HFFc6 (cell line): ENCODE measurements at places on chromosomes 6 and 20. TPM values are rescaled to one million over a fixed set of nuclear protein-coding genes. Genes with fewer than 3 reads are reported as not detected.

Gene FOXF2
- 15.4 to 31.1 TPM (median 16.5 TPM) in 3 replicates for total RNA-seq

Gene TSBP1
- not detected in 3 replicates for total RNA-seq

Gene VWA7
- total RNA-seq = 0.23 to 0.84 TPM (median 0.66 TPM) in 3 replicates

Gene CD24
- total RNA-seq = not detected in 3 replicates

Gene DEF6
- total RNA-seq = 3.7 to 4.0 TPM (median 4.0 TPM) in 3 replicates

Gene SSTR4
- total RNA-seq = not detected in 3 replicates

GRCh38 chr6:111865909-111866546 is 7.2 kb downstream of the FYN start:
- H3K27me3 ChIP-seq = no peaks in the 10 kb centered on the region; the same call in 1 of the 2 replicates
- DNase-seq = no peak
- H3K27ac ChIP-seq = no peak overlapping the region
- H3K36me3 ChIP-seq = no peaks in the 10 kb centered on the region
- no peak overlapping the region for H3K4me3 ChIP-seq
- peaks cover 28% of the 10 kb centered on the region for H3K4me1 ChIP-seq

DNA sequence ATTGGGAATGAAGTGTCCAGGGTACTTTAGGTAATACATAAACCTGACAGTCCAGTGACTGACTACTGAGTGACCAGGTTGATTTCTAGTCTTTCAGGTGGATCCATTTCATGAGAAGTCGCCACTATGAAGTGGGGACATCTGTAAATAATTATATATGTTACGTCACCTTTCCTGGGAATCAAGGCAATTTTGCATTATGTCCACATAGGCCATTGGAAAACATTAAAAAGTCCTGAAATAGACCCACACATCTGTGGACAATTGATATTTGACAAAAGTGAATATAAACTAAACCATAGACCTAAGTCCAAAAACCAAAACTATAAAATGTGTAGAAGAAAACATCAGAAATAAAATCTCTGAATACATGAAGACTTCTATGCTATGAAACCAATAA is 231.5 kb downstream of the C6orf118 start:
- no peaks in the 10 kb centered on the region for H3K4me1 ChIP-seq
- no peaks in the 10 kb centered on the region for H3K36me3 ChIP-seq
- no peak overlapping the region for H3K27ac ChIP-seq
- no peak overlapping the region for H3K4me3 ChIP-seq
- H3K27me3 ChIP-seq = no peaks in the 10 kb centered on the region; the same call in none of the 2 replicates
- DNase-seq = no peak

- no peak overlapping the region for H3K27ac ChIP-seq
- no peaks in the 10 kb centered on the region for H3K36me3 ChIP-seq
- no peaks in the 10 kb centered on the region for H3K4me1 ChIP-seq
- H3K4me3 ChIP-seq = no peak overlapping the region
- peak; percentile 38 for DNase-seq
These were observed 19.4 kb downstream of the COL11A2 start for GRCh38 chr6:33172688-33173534.
